ENCODE measurements at places on chromosomes 1 and 21. TPM values are rescaled to one million over a fixed set of nuclear protein-coding genes. Genes with fewer than 3 reads are reported as not detected.

DNA sequence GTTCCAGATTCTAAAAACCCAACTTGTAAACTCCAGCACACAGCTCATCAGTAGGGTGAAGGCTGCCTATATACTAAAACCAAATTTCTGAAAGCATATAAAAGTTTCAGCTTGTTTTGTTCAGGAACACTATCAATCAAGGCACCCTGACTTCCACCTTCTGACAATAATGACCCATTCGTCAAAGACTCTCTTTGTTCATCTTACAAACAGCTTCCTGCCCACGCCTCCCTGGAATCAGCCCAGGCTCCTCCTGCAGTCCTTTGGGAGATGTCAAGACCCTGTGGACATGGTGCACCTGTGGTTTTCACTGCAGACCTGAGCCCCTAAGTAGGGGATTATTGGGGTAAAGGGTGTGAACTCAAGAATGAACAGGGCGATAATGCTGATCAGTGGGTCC is 178.9 kb upstream of the CAMK1G start:
- no peaks in the 10 kb centered on the region for H3K36me3 ChIP-seq
- H3K27ac ChIP-seq = no peak overlapping the region
- no peak overlapping the region for H3K4me3 ChIP-seq
- no peaks in the 10 kb centered on the region for H3K4me1 ChIP-seq

Gene CD1B
- polyA plus RNA-seq = not detected

Gene LRIG2
- polyA plus RNA-seq = 6.1 TPM

Gene OR2L13
- not detected for polyA plus RNA-seq

DNA sequence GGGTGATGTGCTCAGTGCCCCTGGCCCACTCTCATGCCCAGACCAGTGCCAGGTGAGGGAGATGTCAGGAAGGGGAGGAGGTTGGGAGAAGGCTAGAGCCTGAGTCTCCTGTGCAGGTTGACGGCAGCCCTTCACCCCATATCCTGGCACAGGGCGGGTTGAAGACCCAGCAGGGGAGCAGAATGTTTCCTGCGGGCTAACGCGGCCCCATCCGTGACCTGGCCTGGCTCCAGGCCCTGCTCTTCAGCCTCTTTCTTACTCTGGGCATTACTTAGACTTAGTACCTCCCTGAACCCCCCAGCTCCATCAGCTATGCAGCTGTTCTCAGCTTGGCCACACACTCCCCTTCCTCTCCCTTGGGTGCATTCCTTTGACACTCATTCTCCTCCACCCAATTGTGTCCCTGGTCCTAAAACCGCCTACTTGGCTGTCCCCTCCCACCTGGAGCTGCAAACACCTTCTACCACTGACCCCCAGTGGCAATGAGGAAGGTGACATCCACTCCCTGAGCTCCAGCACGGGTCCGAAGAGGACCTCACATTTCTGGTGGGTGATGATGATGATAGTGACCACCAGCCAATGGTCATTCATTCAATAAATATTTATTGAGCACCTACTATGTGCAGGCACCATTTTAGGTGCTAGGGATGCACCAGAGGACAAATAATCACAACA is 179.0 kb downstream of the PTPRU start:
- no peak overlapping the region for H3K4me3 ChIP-seq
- peaks cover 7% of the 10 kb centered on the region for H3K27me3 ChIP-seq
- no peak for DNase-seq
- H3K4me1 ChIP-seq = no peaks in the 10 kb centered on the region
- no peaks in the 10 kb centered on the region for H3K36me3 ChIP-seq
- H3K27ac ChIP-seq = no peak overlapping the region

Gene S1PR1
- 99.8 TPM for polyA plus RNA-seq

Gene TM2D1
- polyA plus RNA-seq = 47.0 TPM

- H3K4me1 ChIP-seq = peaks cover 8% of the 10 kb centered on the region
- no peak overlapping the region for H3K4me3 ChIP-seq
Measured at GRCh38 chr1:247287460-247287859, 31.6 kb downstream of the VN1R5 start.

Gene SRSF10
- polyA plus RNA-seq = 87.7 TPM

Gene SHE
- not detected for polyA plus RNA-seq

Measured in immature natural killer cell (primary cell).